ENCODE measurements at places on chromosomes 13 and 19. TPM values are rescaled to one million over a fixed set of nuclear protein-coding genes. Genes with fewer than 3 reads are reported as not detected.

The C19orf67 gene
- total RNA-seq = not detected

The C13orf42 gene
- total RNA-seq = not detected

The HNRNPM gene
- 128 TPM for total RNA-seq

The TECR gene
- total RNA-seq = 111 TPM

The OVOL3 gene
- not detected for total RNA-seq

The SWSAP1 gene
- total RNA-seq = 3.7 TPM

The PRRG2 gene
- total RNA-seq = 14.5 TPM

The ZNF224 gene
- 43.9 TPM for total RNA-seq

The CA11 gene
- 9.0 TPM for total RNA-seq

The DNAAF3 gene
- 5.4 TPM for total RNA-seq

The KIR2DL3 gene
- total RNA-seq = not detected
